ENCODE measurements at places on chromosomes 6 and 20.

DNA sequence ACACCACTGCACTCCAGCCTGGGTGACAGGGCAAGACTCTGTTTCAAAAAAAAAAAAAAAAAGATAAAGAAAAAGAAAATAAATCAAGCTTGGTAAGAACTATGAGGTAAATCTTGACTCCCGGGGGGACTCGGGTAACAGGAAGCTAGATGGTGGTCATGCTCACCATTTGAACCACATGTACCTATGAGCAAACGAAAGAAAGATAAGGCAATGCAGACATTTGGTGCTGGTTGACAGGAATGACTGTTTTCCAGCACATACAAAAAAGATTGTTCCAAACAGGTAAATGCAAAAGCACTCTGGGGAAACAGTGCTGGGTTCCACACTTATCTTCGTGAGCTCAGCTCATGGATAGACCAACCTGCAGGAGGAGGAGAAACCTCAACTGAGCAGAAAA is 22.8 kb upstream of the PTPN1 start:
- DNase-seq = no peak

GRCh38 chr20:25503936-25504335 is 81.4 kb downstream of the NINL start:
- DNase-seq = no peak

DNA sequence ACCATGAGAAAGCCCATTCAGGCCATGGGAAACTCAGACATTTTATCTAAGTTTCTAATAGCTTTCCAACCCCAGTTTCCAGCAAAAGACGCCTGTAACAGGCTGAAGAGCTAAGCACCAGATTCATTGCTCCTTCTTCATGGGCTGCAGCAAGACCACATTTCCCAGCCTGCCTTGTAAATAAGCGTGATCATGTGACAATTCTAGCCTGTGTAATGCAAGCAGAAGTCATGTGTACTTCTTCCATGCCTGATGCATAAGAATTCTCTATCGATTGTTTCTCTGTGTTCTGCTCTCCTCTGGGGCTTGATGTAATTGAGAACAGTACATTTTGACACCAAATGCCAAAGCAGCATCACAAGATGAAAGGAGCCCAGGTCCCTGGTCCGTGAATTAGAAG is 6.8 kb downstream of the PCSK2 start:
- DNase-seq = no peak

GRCh38 chr6:3775386-3775785 is 23.9 kb upstream of the PXDC1 start:
- DNase-seq = no peak

- no peak for DNase-seq
Observed at GRCh38 chr20:56467968-56468315, 485 bp upstream of the RTF2 start.

DNA sequence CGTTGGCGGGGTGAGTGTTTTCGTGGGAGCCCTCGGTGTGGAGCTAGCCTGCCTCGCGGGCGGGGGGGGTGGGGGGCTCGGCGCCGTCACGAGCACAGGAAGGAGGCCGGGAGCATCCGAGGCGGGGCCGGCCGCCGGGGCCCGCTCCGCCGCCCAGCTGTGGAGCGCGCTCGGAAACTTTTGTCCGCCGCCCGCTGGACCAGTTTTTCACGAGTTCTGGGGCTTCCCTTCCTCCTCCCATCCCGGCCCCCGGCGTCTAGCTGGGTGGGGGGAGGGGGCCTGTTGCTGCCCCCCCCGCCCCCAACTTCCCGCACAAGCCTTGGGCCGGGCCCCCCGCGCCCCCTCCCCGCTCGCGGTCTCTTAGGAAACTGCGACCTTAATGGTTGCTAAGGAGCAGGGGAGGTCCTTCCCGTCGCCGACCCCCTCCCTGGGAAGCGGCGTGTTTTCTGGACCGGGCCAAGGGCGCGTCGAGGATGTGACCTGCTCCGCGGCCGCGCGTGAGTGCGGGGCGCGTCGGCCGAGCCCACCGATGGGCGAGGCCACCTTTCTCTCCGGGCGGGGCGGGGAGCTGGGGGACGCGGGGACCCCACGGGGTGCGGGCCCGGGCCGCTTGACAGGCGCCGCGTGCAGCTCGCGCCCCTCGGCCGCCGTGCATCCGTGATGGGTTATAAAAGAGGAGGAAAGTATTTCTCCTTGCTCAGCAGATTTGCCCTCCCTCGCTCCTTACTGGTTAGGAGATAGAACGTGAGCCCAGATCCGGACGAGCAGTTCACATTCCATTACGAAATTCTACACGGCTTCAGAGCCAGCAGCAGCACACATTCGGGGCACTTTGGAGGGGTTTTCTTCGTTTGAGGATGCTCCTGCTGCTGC is 1.4 kb downstream of the RREB1 start:
- no peak for DNase-seq

DNA sequence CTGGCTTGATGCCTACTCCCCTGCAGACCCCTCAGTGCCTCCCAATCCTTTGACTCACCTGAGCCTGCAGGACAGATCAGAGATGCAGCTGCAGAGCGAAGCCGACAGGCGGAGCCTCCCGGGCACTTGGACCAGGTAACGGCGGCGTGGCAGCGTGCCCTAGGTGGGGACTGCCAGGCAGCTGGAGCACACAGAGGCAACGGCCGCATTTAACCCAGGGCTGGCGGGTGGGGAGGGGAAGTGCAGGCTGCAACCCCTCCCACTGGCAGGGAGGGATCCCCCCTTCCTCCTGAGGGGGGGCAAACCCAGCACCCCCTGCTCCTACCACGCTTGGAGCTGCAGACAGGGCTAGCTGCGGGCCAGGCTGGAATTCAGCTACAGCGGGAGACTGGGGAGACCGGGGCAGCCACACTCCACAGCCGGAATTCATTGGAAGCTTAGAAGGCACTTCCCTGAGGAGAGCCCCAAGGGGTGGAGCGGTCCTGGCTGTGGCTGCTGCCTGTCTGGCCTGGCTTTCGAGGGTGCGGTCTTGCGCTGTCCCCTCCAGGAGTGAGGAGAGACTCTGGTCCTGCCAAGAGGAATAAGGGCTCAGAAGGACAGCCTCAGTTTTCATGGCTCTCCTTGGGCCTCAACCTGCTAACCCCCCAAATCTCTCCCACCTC is at the start of gene MATN4:
MATN4 (minus strand) TSS at position 183 of the 662 bp plus-strand sequence. CDS start 2,717 bp downstream, outside the sequence.
- DNase-seq = no peak

GRCh38 chr6:26109772-26110171 is 22.5 kb downstream of the HFE start:
- DNase-seq = no peak

DNA sequence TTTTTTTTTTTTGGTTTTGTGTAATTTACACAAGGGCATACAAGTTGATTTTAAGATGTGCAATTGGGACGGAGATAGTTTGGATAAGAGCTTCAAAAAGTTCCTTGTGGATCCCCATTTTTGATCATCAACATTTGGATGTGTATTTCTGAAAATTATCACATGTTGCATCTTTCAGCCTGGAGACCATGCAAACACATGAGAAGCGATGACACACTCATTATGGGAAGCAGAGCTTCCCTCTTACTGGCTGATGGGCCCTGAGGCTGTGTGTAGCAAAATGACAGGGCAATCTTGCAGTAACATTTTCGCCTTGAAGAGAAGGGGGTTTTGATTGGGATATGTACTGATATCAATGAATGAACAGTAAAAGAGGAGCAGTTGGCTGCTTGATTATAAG is 22.0 kb upstream of the RIPK1 start:
- no peak for DNase-seq

- no peak for DNase-seq
Observed at GRCh38 chr6:35177596-35177995, 36.2 kb upstream of the SCUBE3 start.

DNA sequence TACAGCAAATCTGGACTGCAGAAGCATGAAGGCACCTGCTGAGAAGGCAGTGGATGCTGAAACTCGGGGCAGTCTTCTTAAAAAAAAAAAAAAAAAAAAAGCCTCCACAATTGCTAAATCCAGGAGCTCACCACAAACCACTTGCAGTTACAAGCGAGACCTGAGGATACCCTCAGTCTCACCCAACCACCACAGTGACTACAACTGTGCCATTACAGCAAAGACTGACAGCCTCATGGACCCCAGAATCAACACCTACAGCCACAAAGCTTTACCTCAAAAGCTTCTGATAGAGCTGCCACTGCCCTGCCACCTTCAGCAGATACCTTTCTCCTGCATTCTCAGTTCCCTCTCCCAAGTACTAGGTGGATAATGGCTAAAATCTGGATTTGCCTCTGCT is 9.0 kb downstream of the COL21A1 start:
- no peak for DNase-seq

DNA sequence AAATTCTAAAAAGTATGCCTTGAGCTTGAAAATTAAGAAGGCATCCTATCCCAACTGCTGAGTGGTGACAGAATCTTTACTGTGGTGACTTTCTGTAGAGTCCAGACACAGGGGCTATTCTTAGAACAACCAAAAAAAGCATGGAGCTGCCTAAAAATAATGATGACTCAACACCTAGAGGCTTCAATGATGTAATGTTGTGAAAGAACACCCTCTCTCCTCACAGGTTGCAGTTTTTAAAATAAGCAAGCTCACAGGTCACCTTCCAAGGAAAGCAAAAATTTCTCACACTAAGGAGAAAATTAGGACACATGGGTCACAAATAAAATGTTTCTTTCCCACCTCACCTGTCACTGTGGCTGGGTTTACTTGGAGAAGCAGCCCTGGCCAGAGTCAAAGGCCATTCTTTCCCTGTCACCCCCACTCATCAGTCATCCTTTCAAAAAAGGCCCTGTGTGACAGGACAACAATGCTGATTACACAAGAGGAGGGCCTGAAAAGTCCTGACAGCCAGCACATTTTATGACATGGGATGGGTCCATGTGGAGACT is 53.5 kb downstream of the RCAN2 start:
- DNase-seq = no peak

- DNase-seq = no peak
Observed at GRCh38 chr20:50354721-50355589, 155.2 kb upstream of the PTPN1 start.

GRCh38 chr6:160078883-160079685 is 42.5 kb upstream of the SLC22A1 start:
- no peak for DNase-seq

All from activated effector memory CD4-positive, alpha-beta T cell treated with Interleukin-2 at 50 U/mL for 16 hours (primary cell).